ENCODE measurements at places on chromosomes 12 and 14.

DNA sequence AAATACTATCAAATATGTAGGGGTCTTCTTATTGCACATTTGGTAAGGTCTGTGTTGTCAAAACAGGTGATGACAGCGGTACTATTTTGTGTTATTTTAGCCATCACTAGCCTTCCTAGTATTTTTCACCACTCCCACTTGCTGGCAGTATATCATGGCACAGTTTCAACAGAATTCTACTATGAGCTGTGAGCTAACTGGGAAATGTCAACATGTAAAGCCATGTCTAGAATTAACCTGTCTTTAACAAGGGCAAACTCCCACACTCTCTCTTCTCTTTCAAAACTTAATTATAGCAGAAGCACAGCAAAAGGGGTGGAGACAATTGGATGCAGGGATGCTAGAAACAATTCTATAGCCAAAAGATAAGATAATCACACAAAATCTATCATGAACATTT is 253.4 kb downstream of the PAX9 start:
- DNase-seq: no peak

DNA sequence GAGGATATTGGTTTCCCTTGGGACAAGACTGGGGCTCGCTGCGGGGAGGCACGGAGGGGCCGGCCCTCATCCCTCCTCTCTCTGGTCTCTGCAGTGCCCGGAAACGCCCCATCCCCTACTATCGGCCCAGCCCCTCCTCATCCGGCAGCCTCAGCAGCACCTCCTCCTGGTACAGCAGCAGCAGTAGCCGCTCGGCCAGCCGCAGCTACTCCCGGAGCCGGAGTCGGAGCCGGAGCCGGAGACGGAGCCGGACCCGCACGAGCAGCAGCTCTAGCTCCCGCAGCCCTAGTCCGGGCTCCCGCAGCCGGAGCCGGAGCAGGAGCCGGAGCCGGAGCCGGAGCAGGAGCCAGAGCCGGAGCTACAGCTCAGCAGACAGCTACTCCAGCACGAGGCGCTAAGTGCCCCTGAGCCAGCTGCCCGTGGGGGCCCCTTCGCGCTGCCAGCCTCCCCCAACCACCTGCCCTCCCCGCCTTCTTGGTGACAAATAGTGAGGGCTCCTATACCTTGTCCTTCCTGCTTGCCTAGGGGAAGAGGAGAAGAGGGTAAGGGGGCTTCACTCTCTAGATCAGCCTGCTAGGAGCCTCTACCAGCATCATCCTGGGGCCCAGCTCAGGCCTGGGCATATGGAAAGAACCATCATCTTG is 22.2 kb upstream of the HSPB8 start:
- DNase-seq: no peak

GRCh38 chr12:26554332-26554731 is 278.7 kb downstream of the ITPR2 start:
- no peak for DNase-seq

GRCh38 chr12:57006809-57007475 is 596 bp upstream of the ZBTB39 start:
- peak; percentile 25 for DNase-seq

DNA sequence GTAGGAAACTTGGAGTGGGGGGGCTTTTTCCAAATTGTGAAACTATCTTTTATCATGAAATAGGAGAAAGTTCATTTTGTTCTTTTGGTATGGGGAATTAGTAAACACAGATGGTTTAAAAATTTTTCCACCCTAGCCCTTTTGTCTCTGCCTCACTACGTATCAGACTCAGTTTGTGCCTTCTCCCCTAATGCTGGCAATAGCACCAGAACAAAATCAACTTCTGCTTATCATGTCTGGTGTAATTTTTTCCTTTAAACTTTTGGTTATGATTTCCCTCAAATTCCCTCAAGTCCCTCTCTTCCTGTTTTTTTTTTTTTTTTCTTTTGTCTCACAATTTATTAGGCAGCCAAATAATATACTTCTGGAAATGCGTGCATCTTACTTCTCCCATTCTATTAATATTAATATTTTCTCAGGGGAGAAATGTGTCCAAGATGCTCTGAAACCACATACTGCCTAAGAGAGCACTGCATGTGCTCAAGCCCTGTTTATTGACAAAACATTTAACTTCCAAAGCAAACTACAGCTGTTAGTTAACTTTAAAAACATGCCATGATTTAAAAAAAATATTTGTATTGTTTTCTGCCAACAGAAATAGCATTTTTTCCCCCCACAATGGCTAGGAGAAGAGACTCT is 35.4 kb downstream of the TESPA1 start:
- no peak for DNase-seq

DNA sequence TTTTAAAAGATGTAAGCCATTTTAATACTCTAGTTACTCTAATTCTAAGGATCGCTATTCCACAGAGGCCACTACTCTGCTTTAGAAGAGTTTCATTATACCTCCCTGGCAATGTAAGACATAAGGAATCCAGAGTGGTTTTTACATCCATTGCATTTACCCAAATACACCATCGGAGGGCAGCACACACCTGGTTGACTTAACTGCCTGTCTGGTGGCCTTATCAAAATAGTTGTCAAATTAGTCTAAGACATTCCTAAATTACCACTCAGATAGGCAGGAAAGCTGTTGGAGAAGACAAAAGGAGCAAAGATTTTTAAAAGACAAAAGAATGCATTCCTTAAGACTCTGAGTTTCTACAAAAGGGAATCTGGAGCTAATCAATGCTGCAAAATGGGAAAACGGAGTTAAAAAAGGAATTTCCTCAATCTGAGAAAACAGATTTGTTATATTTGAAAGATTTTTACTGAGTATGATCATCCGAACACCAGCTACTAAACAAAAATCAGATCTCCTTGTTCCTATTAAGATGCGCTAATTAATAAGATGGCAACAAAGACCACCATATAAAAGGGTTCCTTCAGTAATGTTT is 33.8 kb upstream of the FGD4 start:
- peak; percentile 66 for DNase-seq

- DNase-seq: peak; percentile 42
Measured at GRCh38 chr14:21191809-21192446, 36.1 kb upstream of the OR5AU1 start.

DNA sequence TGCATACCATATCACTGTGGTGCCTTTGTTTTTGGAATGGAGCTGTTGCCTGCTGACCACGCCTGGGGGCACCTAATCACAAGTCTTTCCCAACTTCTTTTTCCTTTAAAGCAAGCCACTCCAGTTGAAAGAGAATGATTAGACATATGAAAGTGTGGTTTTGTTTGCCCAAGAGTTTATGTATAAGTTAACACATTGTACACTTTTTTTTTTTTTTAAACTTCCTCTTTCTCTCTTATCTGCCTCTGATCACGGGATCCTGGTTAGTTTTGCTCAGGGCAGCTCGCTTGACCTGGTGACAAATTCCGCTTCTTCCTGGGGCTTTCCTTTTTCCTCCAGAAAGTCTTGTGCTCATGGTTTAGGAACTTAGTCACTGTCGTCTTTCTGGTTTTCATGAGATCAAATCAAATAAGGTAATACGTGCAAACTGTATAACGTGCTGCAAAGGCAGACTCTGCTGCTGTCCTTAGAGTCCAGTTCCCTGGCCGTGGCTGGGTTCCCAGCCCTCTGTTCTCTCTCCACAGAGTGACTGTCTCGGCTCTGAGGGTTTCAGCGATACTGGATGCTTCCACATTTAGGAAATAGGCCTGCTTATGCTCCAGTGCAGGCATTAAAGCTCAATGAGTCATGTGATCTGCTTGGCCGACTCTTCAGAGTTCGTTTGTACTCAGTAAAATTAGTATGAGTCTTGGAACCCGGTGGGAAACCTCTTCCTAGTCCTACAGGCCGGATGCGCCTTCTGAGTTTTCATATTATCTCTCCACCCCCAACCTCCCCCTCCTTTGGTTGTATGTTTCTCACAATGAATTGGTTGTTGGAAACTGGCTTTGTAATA is 15.2 kb downstream of the RASSF3 start:
- DNase-seq: no peak

GRCh38 chr14:73116079-73116665 is 20.1 kb upstream of the PSEN1 start:
- DNase-seq: no peak

DNA sequence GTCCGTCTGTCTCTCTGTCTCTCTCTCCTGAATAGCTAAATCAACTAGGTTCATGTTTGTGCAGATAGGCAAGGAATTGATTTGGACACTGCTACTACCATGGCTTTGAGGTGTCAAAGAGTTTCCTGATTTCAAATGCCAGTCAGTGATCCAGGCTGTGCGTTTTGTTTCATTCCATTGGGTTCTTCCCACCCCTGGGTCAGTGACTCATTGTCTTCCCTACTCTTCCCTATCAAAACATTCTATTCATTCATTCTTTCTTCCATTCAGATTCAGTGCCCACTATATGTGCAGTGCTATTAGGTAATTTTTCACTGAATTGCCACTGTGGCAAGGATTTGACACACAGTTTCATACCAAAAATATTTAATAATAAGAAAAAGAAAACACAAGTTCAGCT is 50.4 kb downstream of the RPH3A start:
- no peak for DNase-seq

DNA sequence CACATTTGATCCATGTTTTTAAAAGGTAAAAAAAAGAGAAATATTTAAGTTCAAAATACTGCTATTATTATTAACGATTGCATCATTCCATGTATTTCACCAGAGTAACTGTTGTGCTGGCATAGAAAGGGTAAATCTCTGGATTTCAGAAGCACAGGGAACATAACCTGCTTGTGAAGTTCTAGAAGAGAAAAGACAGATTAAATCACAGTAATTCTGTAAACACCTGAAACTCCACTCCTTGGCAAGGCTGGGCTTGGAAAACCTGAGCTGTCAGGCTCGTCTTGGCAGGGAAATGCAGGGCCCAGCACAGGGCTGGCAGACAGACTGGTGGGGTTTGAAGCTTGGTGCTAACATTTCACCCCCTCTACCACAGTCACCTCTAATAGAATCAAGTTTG is 35.1 kb downstream of the SVOP start:
- DNase-seq: no peak

GRCh38 chr12:5516371-5517241 is 84.7 kb downstream of the NTF3 start:
- no peak for DNase-seq

GRCh38 chr12:6551496-6552139 is 4.2 kb downstream of the IFFO1 start:
- DNase-seq: no peak

GRCh38 chr12:1054117-1054870 is 63.3 kb downstream of the ERC1 start:
- no peak for DNase-seq

- DNase-seq: no peak
Measured at GRCh38 chr14:65333943-65334687, 78.4 kb upstream of the FUT8 start.

DNA sequence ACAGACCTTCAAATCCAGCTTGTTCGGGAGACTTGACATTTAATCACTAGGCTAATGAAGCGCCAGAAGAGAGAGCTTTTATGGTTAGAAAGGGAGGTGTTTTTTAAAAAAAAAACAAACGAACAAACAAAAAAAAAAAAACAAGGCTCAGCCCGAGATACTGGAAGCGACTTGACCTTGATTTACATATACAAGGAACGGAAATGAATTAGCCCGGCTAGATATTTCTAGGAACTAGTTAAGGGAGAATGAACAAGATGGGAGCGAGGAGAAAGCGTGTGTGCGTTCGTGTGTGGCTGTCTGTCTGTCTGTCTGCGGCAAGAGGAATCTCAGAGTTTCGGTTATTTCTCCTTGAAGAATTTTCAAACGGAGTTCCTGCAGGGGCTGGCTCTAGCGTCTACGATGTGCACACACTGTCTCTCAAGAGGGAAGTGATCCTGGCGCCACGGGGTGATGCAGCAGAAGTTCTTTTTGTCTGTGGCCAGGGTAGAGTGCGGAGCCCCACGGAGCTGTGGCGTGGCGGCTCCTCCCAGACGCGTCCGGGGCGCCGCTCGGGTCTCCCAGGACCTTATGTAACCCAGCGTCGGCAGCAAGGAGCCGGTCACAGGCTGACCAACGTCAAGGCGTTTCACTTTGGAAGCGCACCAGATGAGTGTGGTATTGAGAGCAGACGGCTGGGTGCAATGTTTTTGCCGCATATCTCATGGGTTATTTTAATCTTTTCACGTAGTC is 18.8 kb downstream of the SOCS2 start:
- peak; percentile 35 for DNase-seq

DNA sequence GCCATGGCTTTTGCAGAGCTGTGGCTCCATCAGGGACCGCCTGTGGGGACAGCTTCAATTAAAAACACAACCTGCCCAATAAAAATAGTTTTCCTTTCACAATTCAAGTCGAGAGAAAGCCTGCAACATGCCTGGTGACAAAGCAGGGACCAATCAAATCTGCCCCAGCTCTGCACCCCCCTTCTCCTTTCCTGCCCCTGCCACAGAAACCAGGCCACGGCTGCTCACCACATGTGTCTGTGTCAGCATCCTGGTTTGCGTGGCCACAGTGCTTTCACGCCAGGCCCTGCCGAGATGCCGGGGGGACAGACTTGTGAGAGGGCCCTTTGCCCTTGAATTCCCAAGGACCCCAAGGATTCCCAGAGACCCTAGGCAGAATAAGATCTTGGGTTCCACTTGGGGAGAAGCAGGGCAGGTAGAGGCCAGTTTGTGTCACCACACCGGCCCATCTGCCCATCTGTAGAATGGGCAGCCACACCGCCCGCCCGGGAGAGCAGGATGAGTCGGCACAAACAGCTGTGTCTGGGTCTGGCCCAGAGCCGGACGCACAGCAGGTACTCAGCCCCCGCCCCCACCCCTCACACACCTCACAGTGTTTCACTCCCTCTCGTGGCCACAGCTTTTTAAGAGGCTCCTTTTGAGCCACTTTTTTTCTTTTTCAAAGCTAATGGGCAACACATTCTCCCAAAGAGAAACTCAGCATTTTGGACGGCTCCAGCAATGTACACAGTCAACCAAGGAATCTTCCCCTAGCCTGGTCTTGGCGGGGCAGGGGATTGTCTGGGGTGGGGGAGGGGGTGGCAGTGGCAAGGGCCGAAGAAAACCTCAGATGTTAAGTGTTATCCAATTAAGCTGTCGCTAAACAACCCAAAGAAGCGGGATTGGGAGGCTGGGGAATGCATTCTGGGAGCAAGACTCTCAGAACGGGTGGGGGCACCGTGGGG is 41.5 kb downstream of the BCL11B start:
- peak; percentile 70 for DNase-seq

DNA sequence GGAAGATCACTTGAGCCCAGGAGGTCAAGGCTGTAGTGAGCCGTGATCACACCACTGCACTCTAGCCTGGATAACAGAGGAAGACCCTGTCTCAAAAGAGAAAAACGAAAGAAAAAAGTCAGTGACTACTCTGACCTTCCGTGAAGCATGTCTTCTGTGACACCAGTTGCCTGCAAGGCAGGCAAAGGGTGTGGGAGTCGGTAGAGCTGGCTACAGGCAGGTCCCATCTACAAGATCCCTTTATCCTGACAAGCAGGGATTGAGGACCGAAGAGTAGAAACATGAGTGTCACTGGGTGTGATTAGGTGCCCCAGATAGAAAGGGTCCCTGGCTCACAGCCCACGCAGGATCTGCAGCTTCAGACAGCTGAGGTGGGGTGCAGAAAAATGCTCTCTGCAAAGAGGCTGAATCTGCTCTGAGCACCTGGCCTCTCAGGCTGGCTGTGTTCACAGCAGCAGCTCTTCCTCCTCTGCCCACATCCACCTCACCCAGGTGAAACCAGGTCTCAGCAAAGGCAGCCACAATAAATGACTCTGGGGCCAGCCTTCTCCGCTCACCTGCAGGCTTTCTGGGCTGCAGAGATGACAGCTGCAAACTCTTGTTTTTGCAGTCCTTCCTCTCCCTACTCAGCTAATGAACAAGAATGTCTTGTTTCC is 28.6 kb upstream of the HSP90B1 start:
- DNase-seq: peak; percentile 72

All from naive thymus-derived CD8-positive, alpha-beta T cell (primary cell).